ENCODE measurements at places on chromosomes 6 and 20.
A peak's percentile ranks its signal among the peaks of the same experiment; 100 is the strongest.

DNA sequence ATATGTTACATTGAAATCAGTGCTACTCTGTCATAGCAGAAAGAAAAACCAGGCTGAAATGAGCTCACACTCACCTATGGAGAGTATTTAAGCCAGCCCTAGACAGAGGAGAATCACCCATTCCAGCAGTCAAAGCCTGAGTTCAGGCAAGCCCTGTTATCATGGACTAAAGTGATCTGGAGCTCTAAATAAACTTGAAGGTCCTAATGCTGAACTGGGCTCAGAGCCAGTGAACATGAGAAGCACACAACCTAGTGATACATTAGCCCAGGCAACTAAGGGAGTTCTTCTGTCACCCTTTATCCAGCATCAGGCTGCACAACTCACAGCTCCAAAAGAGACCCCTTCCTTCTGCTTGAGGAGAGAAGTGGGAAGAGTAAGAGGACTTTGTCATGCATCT is 425.0 kb downstream of the COL12A1 start:
- DNase-seq, result no peak

DNA sequence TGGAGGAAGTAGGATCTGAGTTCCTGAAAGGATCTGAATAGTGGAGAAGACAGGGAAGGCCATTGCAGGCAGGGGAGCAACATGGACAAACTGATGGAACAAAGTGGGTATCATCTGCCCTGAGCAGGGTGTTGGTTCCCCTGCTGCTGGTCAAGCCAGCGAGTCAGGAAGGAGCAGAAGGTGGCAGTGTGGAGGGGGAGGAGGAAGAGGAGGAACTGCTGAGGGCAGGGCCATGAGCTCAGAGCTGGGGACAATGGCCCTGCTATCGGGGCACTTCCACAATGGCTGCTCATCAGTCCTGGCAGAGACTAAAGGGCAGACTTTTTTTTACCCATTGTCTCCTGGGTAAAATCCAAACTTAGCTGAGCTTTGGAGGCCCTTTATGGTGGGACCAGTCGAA is 13.6 kb downstream of the CNBD2 start:
- DNase-seq, result no peak

DNA sequence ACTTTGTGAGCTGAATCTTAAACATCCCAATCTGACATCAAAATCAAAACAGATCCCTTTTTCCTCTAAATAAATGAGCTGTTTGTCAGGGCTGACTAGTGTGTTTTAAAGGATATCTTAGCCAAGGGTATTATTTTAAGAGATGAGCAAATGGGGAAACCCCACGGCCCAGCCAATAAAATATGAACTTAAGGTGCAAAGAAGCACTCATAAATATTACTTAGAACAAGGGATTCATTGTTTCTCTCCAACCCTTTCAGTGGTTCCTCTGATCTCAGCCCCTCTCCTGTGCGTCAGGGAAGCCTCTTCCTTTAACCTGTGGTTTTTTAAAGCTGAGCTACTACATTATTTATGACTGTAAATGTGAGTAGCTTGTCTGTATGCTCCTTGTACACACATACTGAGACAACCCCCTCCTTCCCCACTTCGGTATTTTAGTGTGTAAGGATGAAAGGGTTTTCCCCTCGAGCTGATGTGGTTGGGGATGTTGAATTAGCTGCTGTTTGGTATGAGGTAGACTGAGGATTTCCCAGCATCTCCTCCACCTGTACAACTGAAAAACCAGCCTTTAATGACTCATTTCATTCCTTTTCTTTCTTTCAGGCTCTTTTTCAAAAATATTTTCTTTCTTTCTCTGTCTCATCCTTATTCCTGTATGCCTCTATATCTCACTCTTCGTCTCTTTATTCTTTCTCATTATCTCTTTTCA is 6.5 kb downstream of the BMP5 start:
- DNase-seq, result no peak

DNA sequence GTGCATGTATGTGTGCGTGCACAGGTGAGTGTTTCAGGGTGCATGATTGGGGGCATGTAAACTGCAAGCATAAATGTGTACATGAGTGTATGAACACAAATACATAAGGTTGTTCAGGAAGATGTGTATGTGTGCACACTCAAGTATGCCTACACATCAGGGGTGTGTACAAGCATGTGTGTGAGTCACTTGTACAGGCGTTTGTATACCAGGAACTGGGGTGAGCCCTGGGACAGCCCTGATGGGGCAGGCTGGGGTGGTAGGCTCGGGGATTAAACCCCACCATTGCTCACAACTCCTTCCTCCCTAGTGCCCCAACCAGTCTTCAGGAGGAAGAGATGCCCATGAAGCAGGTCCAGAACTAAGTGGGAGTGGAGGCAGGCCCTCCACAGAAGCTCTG is 4.3 kb downstream of the CRIP3 start:
- DNase-seq, result no peak

DNA sequence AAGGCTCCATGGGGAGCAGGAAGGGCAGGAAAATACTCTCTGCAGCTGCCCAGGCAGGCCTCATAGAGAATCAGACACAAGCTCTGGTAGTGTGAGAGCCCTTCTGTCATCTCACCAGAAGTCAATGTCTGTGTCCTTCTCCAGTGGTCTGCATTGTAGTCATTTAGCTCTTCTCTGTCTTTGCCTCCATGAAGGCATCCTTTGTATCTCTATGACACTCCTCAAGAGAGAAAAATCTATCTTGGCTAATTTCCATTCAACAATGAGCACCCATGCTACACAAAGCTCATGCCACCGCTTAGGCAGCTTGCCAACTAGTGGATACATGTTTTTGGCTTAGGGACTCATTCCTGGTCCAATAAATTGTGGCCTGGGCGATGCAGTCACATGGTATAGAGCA is 92.1 kb downstream of the RNF217 start:
- DNase-seq, result no peak

GRCh38 chr6:138914701-138915100 is 73.4 kb downstream of the REPS1 start:
- no peak for DNase-seq

- DNase-seq, result no peak
Observed at GRCh38 chr20:44701858-44702256, 13.3 kb upstream of the CCN5 start.

DNA sequence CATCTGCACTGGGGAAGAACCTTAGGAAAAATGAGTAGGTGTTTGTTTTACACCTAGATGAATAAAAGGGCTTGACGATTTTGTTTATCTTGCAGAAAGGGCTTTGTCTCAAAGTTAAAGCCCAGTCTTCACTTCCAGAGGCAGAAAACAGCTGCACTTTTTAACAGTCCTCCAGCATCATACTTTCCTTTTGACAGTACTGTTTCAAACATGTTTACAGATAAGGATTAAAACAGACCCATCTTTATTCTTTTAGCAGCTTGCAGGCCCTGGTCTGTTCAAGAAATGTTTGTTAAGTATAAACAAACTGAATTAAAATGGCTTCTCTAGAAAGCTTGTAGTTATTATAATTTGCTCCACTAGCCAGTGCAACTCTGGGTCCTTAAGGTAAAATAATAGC is 374.2 kb downstream of the EPHA7 start:
- no peak for DNase-seq

DNA sequence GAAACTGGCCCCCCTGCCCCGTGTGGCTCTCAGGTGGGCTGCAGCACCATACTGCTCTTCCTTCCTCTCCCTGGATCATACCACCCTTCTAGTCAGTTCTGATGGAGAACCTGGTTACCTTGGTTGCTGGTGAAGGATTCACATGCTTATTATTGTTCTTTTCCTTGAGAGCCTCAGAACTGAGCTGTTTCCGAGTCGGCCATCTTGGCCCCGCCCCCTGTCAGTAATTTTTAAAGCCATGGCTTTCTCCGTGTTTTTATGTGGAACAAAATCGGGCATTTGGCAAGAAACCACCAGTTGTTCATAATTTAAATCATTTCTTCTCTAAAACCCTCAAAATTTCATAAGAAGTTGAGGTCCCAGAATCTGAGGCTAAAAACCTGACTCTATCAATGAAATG is 493.8 kb downstream of the NKAIN2 start:
- no peak for DNase-seq

GRCh38 chr6:56814308-56814707 is 140.6 kb upstream of the BEND6 start:
- DNase-seq, result no peak

GRCh38 chr20:2164966-2165365 is 63.3 kb downstream of the STK35 start:
- DNase-seq, result no peak

DNA sequence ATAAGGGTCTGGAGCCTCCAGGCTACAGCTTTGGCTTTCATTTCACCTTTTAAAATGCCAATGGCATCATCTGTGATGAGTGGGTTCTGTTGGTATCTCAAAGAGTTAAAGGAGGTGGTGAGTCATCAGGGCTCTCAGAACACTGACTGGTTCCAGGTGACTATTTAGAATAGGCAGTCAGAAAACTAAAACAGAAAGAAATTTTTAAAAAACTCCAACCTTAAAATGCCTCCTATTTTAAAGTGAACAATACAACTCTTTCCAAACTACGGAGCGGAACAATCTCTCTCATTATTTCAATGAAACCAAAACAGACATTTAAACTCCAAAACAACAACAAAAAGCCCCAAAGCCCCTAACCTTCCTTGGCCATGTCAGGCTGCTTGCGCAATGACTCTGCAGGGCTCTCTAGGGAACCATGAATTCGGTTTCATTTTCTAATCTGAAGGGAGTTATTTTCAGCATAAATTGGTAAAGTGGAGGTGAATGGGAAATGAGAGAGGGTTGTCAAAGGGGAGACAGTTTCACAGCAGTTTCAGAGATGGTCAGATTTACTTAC is 194.9 kb downstream of the KIF6 start:
- DNase-seq, result no peak

DNA sequence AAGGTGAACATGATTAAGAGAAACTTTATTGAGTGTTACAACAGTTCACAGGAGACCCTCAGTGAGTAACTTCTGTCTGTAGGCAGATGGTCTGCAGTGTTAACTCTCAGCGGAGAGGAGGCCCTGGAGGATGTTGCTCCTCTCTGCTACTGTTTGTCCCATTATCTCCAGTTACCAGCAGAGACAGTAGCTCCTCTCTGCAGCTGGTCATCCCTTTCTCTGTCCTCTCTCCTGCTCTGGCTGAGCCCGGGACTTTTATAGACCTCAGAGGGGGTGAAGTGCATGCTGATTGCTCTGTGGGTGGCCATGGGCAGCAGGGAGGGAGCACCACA is 5.7 kb downstream of the GTSF1L start:
- DNase-seq, result no peak

DNA sequence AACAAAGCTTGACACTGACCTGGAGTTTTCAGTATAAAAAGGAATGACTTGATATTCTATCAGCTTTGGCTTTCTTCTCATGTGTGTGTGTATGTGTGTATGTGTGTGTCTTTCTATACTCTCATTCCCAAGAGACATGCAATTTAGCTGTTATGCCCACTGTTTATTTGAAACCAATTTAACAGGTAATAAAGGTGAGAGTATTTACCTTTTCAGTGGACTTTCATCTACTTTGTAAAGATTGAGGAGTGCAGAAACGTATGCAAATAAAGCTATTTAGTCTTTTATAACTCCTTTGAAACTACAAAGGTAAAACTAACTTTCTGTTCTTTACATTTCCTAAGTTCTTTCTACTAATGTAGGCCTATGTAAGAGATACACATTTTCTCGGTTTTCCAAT is 103.5 kb upstream of the HS3ST5 start:
- DNase-seq, result peak; percentile 82

- no peak for DNase-seq
Observed at GRCh38 chr6:116019428-116019827, 41.3 kb downstream of the FRK start.

DNA sequence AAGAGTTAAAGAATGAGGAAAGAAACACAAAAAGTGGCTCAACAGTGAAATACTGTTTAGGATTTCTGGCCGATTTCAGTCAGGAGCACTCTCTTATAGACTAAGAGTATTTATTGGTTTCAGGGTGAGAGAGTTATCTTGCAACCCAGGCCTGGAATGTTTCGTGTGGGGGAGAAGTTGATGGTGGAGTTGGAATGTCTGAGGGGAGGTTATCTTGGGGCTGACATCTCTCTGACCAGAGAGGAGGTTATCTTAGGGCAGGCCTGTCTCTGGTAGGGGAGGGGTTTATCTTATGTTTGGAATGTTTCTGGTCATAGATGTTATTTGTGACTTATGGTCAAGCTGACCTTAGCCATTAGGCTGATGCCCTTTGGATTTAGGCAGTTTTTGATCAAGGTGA is 80.3 kb downstream of the HTR1B start:
- no peak for DNase-seq

DNA sequence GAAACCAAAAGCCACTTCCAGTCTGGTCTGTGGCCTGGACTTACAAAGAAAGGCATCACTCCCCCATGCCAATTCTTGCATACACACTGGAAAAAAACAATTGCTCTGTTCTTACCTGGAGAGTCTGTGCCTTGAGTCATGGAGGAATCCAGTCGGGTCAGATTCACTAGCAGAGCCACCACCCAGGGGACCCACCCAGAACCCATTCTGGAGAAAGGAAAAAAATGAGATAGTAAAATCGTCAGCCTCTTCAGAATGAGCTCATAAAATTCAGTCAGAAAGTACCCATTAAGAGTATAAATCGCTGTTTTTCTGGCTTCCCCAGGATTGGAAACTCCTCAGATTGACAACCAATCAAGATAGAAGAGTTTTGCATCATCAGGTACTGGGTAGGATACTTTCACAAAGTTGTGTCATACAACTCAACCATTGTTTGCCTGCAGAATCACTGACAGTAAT is at the start of gene HLA-DOB:
Gene HLA-DOB, minus strand, starts transcription at position 257 of the 459 bp plus-strand sequence. Its CDS starts 51 bp downstream, at position 206.
- no peak for DNase-seq

- DNase-seq, result no peak
Observed at GRCh38 chr6:24031496-24031895, 94.5 kb upstream of the NRSN1 start.

GRCh38 chr6:98833307-98834059 is 891 bp upstream of the POU3F2 start:
- DNase-seq, result peak; percentile 67

- DNase-seq, result no peak
Observed at GRCh38 chr6:135056632-135057031, 2.0 kb upstream of the HBS1L start.

DNA sequence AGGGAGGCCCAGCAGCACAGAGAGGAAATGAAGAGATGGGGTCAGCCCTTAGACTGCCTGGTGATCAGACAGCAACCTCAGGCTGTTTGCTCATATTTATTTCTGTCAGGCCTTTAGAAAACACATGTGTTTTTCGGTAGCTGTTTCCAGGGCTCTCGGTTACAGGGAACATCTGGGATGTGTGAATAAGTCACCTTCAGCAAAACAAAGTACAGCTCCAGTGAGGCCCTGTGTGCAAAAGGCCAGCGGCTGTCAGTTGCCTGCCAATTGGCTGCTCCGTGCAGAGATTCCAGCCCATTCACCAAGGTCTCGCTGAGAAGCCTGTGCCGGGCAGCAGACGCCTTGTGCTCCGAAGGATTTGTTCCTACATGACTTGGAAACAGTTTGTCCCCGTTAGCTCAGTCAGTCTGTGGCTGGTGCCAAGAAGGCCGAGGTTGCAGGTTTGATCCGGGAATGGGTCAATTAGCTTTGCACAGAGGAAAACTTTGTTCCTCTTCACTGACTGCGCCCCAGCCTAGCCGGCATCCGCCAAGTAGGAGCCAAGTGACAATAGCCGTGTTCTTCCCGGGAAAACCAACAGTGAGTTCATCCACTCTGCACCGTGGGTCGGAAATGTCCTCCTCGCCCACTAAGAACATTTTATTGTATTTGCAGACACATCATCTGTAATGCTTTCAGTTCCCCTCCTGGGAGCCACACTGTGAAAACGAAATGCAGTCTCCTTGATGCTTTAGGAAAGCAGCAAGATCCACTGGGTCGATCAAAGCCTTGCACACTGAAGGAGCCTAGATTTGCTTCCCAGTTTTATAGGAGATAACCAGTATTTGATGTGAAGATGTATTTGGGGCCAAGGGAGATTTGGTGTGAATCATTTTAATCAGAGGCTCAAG is 315.4 kb upstream of the CDYL start:
- DNase-seq, result no peak

All from NCI-H1930 (cell line).